ENCODE measurements at places on chromosomes 1 and 21.
A peak's percentile ranks its signal among the peaks of the same experiment; 100 is the strongest.

- no peak for DNase-seq
These were observed 77.5 kb upstream of the ACTRT2 start for GRCh38 chr1:2943686-2944260.

GRCh38 chr1:234331507-234331906 is 41.7 kb upstream of the COA6 start:
- DNase-seq: no peak

- no peak for DNase-seq
These were observed 244.2 kb downstream of the LMO4 start for GRCh38 chr1:87572891-87573290.

DNA sequence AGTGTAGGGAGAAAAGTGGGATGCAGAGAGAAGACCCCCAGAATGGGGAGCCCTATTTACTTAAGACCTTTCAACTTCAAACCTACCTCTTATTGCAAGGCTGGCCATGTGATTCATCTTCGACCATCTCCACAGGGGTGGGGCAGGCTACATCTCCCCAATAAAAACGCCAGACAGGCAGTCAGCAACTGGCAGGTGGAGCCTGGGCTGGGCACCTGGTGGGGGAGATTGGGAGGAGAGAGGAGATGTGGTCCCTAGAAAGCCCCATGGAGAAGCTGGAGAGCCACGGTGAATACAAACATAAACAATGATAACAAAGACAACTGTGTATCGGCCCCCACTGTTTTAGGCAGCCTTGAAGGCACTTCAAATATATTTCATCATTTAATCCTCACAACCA is 336.7 kb upstream of the PROX1 start:
- DNase-seq: peak; percentile 89

- DNase-seq: peak; percentile 10
These were observed 134.3 kb downstream of the ZP4 start for GRCh38 chr1:237756304-237756967.

DNA sequence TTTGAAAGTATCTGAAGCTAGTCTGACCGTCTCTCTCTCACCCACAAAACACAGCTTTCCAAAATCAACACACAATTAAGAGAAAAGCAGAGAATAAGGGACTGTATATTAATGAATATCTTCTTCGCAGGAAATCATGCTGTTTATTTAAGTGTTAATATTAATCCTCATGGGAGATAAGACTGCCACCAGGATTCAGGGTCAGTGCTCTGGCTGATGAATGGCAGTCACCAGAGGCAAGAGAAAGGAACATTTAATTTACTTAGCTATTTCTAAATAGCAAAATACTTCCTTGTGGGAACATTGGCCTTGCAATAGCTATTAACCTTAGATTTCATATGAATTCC is 2.2 kb downstream of the SCYL3 start:
- peak; percentile 78 for DNase-seq

GRCh38 chr1:159937054-159937750 is 8.2 kb downstream of the IGSF9 start:
- DNase-seq: peak; percentile 71

- no peak for DNase-seq
These were observed 126.5 kb upstream of the USH2A start for GRCh38 chr1:216549796-216550195.

DNA sequence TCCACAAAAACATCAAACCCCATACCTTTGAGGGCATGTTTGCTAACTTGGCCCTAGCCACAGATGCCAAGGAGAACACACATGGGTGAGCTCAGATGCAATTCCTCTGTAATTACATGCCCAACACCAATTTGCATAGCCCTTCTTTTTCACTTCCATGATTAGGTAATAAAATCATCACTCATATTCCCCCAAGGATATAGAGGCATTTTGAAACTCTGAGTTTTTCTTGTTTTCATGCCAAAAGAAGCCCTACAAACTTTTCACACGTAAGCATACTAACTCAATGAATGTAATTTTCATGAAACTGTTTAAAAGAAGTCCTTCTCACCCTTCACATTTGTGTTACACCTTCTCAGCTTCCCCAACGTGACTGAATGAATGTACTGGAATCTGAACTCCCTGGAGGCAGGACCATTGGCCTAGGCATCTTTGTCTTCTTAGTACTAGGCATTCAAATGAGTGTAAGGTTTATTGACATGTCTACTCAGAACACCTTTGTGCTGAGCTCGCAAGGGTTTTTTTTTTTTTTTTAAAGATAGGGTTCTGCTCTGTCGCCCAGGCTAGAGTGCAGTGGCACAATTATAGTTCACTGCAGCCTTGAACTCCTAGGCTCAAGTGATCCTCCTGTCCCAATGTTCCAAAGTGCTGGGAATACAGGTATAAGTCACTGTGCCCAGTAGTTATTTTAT is 31.0 kb downstream of the FBXO42 start:
- no peak for DNase-seq

DNA sequence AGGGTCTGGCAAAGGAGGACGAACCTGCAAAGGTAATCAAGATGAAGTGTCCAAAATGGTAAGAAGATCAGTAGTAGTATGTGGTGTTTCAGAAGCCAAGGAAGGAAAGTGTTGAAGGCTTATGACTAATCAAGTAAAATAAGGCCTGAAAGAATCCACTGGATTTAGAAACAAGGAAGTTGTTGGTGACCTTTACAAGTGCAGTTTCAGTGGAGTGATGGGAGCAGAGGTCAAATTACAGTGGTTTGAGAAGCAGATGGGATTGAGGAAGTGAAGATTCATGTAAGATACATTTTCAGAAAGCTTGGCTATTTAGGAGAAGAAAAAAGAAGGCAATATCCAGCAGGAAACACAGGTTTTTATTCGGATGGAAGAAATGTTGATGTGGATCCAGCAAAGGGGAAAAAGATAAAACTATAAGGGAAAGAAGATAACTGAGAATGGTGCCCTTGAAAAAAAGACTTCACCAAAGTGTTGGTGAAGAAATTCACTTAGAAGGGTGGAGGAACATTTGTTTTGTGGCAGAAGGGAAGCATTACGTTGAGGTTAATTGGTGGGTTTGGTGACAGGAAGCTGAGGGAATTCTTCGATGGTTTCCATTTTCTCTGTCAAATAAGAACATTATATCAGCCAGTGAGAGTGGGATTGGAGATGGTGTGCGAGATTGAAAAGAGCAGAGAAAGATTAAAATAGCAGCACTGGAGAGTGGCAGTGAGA is 2.1 kb downstream of the ARMH1 start:
- no peak for DNase-seq

DNA sequence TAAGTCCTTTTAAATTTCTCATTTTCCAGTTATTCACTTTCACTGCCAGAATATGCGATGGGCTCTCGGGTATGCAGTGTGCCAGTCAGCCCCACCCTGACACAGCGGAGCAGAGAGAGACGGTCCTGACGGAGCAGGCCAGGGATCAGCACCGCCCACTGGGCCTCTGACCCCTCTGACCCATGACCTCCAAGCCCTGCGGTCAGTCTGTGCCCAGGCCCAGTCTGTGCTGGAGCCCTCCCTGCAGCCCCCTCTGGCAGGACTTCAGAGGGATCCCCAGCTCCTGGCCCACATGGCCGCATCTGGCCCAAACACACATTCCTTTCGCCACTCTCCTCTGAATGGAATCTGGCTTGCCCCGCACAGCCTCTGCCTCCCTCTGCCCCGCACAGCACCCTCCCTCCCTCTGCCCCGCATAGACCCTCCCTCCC is 43.4 kb upstream of the COL6A2 start:
- DNase-seq: no peak

DNA sequence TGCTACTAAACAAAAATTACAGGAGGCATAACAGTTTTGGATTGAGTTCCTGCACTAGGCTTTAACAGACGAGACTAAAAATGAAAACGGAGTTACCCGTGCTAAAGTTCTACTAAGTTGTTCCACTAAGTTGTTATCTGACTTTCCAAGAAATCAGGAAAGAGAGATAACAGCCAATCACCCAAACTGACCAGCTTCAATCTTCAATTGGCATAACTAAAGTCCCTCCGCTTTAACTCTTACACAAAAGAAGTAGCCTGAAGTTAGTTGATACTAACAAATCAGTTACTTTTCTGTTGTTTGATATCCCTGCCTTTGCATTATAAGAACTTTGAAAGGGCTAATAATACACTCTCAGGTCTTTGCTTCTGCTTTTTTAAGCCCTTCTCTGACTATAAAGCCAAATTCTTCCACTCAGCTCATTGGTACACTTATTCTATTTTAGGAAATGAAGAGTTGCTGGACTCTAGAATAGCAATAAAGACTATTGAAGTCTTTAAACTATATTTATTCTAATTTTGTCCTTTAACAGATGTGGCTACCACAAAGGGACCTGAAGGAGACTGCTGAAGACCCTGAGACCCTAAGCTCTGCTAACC is 61.3 kb downstream of the TESK2 start:
- DNase-seq: no peak

DNA sequence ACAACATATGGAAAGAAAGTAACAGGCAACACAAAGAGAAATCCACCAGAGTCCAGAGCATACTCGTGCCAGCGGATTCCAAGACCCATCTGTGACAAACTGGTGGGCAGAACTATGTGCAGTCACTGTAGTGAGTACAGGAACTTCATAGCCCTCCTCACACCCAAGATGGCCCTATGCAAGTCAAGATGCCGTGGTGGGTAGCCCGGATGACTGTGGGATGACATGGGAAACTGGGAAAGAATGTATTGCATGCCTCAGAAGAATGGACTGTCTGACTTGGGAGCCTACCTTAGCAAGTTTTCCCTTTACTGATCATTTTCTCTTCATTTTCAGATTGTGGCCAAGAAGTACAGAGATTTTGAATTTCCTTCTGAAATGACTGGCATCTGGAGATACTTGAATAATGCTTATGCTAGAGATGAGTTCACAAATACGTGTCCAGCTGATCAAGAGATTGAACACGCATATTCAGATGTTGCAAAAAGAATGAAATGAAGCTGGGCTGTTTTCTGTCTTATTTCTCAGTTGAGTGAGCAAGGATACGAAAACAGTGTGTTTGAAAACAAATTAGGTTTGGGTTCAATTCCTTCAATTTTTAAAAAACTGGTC is 47.3 kb downstream of the CLIC6 start:
- no peak for DNase-seq

GRCh38 chr1:11156963-11157362 is 32.2 kb upstream of the ANGPTL7 start:
- DNase-seq: no peak

- no peak for DNase-seq
These were observed 5.3 kb upstream of the GPR88 start for GRCh38 chr1:100532645-100533044.

GRCh38 chr1:229124116-229124515 is 146.8 kb upstream of the RAB4A start:
- no peak for DNase-seq

DNA sequence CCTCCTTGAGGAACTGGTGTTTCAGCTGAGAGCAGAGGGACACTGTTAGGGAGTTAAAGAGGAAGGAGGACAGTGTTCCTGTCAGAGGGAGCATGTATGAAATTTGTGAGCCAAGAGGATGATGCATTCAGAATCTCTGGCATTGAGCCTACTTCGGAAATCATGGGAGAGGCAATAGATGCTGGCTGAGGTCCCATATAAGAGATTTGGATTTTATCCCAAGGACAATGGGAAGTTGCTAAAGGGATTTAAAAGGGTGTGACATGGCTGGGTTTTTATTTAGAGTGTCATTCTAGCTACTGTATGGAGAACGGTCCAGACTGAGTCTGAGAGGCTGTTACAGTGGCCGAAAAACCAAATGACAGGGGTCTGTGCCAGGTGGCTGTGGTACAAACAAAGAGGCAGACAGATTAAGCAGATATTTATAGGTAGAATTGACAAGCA is 403.2 kb upstream of the B3GALT2 start:
- DNase-seq: no peak

DNA sequence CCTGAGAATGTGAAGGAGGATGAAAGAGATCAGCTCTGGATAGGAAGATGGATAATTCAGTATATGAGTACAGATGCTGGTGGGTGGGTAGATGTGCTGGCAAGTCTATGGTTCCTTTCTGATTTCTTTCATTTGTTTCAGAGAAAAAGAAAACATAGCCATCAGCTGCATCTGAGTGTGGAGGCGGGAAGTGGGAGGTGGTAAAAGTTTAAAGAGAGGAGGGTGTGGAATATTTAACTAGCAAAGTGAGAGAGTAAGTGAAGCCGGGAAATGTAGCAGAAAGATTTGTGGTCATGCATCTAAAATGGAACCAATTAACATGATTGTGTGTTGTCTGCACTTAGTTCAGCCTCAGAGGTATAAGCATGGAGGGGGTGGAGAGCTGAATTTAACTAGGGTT is 16.4 kb downstream of the RPE65 start:
- no peak for DNase-seq

GRCh38 chr1:203328714-203329122 is 22.2 kb downstream of the FMOD start:
- DNase-seq: peak; percentile 68

DNA sequence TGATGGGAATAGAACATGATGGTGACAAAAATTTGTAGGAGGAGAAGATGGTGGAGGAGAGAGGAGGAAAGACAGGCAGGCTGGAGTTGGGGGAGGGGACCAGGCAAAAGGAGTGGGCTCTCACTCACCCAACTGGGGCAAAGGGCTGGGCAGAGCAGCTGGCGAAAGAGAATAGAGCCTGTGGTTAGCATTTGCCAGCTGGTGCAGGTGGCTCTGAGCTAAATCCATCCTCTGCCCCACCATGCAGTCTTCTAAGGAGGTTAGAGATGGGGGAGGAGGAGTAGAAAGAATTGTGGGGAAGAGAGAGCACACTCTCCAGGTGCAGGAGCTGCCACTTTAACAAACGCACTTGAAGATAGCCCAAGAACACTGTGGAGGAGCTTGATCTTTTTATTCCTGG is 27.6 kb upstream of the SLAMF1 start:
- DNase-seq: no peak

DNA sequence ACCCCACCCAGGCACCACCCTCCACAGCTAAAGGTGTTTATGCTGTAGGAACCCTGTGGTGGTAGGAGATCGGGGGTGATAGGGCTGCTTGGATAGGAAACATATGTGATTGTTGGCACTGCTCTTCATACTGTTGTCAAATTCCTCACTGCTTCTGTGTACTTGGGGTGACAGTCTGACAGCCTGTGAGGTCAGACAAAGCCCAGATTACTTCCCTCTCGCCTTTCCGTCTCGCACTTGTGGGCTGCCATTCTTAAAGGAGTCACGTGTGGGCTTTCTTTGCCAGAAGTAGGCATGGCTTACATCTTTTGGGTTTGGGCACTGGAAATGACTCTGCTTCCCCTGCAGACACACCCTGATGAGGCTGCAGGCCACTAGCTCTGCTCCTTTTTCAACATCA is 363.8 kb downstream of the DISC1 start:
- no peak for DNase-seq

- DNase-seq: no peak
These were observed 66.1 kb downstream of the GPATCH2 start for GRCh38 chr1:217564833-217565232.

- DNase-seq: no peak
These were observed 1.3 kb downstream of the WDR47 start for GRCh38 chr1:109040627-109040988.

GRCh38 chr1:218735436-218736032 is 390.4 kb downstream of the TGFB2 start:
- DNase-seq: no peak
